Vein endothelial cell (primary cell): ENCODE measurements at places on chromosomes 12 and 14. TPM values are rescaled to one million over a fixed set of nuclear protein-coding genes. Genes with fewer than 3 reads are reported as not detected.

The ADAM21 gene
- total RNA-seq: 0.19 and 0.33 TPM in 2 replicates

The KERA gene
- total RNA-seq: not detected in 2 replicates

The OTOGL gene
- total RNA-seq: 0.98 and 1.5 TPM in 2 replicates

The IL22 gene
- not detected in 2 replicates for total RNA-seq

The CD69 gene
- 1.3 and 1.8 TPM in 2 replicates for total RNA-seq

The OVCH1 gene
- not detected in 2 replicates for total RNA-seq

The PXMP2 gene
- total RNA-seq: 11.4 and 17.0 TPM in 2 replicates

The TTC7B gene
- 32.0 and 59.6 TPM in 2 replicates for total RNA-seq

The NGDN gene
- 29.4 and 42.5 TPM in 2 replicates for total RNA-seq

The CPNE6 gene
- total RNA-seq: not detected in 2 replicates

The LRP1 gene
- total RNA-seq: 1.6 and 4.6 TPM in 2 replicates

The IGFBP6 gene
- 8.2 and 8.5 TPM in 2 replicates for total RNA-seq

The KRT78 gene
- total RNA-seq: not detected in 2 replicates

The ESR2 gene
- total RNA-seq: 0.33 and 0.57 TPM in 2 replicates

The RAD9B gene
- 0.19 and 0.33 TPM in 2 replicates for total RNA-seq

The CSRNP2 gene
- total RNA-seq: 34.0 and 34.3 TPM in 2 replicates

The TMEM233 gene
- under 0.01 and 1.6 TPM in 2 replicates for total RNA-seq

The RECQL gene
- 67.6 and 99.6 TPM in 2 replicates for total RNA-seq
